ENCODE measurements at places on chromosomes 2 and 18. TPM values are rescaled to one million over a fixed set of nuclear protein-coding genes. Genes with fewer than 3 reads are reported as not detected.
A peak's percentile ranks its signal among the peaks of the same experiment; 100 is the strongest.

The PRSS56 gene
- not detected for total RNA-seq

The CAD gene
- 32.0 TPM for total RNA-seq

DNA sequence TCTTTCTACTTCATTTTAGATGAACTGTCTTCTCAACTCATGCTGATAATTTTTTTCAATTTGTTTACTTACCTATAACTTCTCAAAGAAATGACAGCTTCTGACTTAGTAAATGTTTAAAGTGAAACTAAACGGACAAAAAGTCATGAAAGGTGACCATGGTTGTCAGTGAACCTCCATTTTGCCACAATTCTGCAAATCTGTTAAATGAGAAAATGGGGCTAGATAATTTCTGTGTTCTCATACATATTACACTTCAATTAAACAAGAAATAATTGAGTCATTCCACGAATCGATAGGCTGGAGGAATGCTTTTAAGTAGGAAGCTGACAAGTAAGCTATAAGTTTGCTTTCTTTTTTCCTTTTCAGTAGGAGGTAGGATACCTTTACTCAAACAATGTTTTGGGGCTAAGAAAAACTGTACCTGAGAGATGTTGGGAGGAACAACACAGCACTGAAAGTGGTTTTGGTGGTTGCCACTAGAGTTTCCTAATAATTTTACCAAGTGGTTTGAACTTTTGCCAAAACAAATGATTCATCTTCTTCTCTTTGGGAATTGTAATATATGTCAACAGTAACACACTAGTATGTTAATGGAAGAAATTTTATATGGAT is 17.1 kb downstream of the DYNAP start:
- H3K27ac ChIP-seq = no peak overlapping the region
- H3K4me1 ChIP-seq = no peaks in the 10 kb centered on the region
- H3K27me3 ChIP-seq = no peaks in the 10 kb centered on the region
- DNase-seq = peak; percentile 51
- H3K4me3 ChIP-seq = no peak overlapping the region
- H3K36me3 ChIP-seq = no peaks in the 10 kb centered on the region

GRCh38 chr18:76621782-76622495 is 126.9 kb upstream of the ZNF516 start:
- H3K27ac ChIP-seq = no peak overlapping the region
- H3K4me1 ChIP-seq = peaks cover 10% of the 10 kb centered on the region
- DNase-seq = peak; percentile 48
- H3K4me3 ChIP-seq = no peak overlapping the region
- no peaks in the 10 kb centered on the region for H3K27me3 ChIP-seq
- no peaks in the 10 kb centered on the region for H3K36me3 ChIP-seq

DNA sequence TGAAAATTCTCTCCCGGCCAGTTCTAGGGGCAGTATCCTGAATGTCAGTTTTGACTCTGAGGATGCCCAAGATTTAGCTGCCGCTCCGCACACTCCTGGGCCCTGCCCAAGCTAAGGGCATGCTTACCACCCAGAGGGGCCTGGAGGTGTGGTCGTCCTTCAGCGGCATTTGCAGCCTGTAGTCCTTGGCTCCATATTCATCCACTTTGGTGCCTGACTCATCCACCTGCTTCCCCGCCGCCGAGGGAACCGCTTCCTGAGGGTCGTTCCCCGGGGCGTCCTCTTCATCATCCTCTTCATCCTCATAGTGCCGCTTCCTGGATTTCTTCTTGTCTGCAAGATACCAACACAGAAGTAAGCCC is 577 bp downstream of the ERCC3 start:
- no peaks in the 10 kb centered on the region for H3K27me3 ChIP-seq
- H3K36me3 ChIP-seq = peaks cover 14% of the 10 kb centered on the region
- DNase-seq = peak; percentile 16
- H3K27ac ChIP-seq = peak overlapping the region; percentile 83
- H3K4me1 ChIP-seq = no peaks in the 10 kb centered on the region

- H3K36me3 ChIP-seq = no peaks in the 10 kb centered on the region
- H3K27ac ChIP-seq = no peak overlapping the region
- no peak for DNase-seq
Measured at GRCh38 chr2:234046521-234046920, 4.0 kb upstream of the SPP2 start.

DNA sequence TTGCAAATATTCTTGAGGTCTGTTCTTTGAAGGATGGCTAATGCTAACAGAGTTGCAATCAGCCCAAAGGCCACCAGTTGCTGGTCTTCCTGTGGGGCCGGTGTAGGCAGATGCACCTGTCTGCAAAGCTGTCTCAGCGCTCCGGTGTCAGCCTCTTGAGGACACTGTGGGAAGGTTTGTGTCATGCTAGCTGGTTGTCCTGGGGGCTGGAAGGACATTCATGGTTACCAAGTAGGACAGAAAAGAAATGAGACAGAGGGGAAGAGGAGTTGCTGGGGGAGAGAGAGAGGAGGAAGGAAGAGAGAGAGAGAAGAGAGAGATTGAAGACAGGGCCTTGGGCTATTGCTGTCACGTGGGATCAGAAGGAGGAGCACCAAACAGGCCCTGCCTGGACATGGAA is 639.6 kb upstream of the HS6ST1 start:
- H3K27me3 ChIP-seq = no peaks in the 10 kb centered on the region
- no peak overlapping the region for H3K4me3 ChIP-seq
- H3K27ac ChIP-seq = no peak overlapping the region
